Stimulated activated CD8-positive, alpha-beta memory T cell treated with anti-CD3 and anti-CD28 coated beads, Interleukin-7, amount 100 ng/mL, for 1 hour (primary cell): ENCODE measurements at places on chromosomes 5 and 9.

GRCh38 chr5:167452136-167452535, 839.3 kb upstream of the WWC1 start:
- no peak for DNase-seq

DNA sequence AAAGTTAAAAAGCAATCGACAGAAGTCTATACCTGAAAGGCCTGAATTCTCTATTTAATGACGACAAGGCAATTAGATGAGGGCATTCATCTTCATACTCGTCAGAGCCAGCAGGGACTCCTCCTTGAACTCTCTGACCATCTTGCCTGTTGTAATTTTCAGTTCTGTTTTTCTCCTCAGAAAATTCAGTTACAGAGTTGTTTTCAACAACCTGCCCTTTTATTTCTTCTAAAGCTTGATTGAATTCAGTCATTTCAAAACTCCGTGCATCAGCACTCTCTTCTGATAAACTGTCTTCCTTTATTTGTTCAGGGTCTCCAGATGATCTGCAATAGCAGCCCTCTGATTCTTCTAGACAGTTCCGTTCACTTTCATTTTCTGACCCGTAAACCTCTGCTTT, 15.6 kb downstream of the RIOK2 start:
- no peak for DNase-seq

GRCh38 chr5:131280417-131280816, 16.6 kb downstream of the CDC42SE2 start:
- no peak for DNase-seq

DNA sequence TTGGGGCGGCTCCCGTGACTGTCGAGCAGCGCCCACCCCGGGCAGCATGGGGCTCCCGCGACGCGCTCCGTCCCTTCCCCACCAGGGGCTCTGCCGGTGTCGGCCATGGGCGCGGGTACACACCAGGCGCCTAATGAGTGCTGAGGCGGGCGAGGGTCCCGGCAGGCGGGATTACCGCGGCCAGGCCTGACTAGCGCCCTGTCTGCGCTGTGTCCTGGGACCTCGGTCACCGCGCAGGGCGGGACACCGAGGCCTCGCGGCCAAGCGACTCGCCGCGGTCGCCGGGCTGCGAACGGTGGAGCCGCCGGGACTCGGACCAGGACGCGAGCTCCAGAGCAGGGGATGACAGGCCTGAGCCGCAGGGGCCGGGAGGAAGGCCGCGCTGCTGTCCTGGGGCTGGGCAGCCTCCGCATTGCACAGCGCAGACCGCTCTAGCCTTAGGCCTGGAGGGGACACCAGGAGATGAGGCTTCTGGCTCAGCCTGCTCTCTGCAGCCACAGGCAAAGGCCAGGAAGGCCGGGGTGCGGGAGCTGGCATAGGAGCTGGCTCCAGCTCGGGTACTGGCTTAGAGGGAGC, 14.1 kb downstream of the LCN10 start:
- DNase-seq: no peak

- DNase-seq: no peak
Observed at GRCh38 chr9:17843236-17843635, 264.4 kb downstream of the SH3GL2 start.

GRCh38 chr9:126001581-126002225, 254.5 kb downstream of the PBX3 start:
- DNase-seq: no peak

GRCh38 chr9:122387536-122387935, 16.7 kb downstream of the PTGS1 start:
- DNase-seq: no peak

DNA sequence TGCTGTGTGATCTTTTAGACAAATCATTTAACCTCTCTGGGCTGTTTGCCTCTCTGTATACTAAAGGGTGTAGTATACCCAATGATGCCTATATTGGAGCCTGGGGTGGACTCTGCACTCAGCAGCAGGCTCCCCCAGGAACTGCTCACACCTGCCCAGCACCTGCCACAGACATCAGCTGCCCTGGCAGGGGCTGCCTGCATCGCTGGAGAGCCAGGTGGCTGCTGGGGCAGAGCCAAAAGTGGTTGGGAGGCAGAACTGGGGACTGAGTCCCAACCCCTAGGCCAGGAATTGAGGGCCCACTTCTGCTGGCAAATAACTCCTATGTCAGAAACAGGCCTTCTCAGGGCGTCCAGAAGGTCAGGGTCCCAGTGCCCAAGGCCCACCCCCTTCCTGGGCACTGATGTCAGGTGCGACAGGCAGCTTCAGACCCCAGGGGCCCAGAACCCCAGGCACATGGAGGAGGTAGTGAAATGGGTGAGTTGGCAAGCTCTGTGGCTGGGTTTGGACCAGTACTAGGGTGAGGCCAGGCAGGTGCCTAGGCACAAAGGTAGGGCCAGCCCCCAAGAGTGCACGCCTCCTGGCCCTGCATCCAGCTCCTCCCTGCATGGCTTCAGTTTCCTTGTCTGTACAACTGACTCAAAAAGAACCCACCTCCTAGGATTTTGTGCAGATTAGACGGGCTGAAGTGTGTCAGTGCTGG, 5.8 kb downstream of the UNC5A start:
- no peak for DNase-seq

DNA sequence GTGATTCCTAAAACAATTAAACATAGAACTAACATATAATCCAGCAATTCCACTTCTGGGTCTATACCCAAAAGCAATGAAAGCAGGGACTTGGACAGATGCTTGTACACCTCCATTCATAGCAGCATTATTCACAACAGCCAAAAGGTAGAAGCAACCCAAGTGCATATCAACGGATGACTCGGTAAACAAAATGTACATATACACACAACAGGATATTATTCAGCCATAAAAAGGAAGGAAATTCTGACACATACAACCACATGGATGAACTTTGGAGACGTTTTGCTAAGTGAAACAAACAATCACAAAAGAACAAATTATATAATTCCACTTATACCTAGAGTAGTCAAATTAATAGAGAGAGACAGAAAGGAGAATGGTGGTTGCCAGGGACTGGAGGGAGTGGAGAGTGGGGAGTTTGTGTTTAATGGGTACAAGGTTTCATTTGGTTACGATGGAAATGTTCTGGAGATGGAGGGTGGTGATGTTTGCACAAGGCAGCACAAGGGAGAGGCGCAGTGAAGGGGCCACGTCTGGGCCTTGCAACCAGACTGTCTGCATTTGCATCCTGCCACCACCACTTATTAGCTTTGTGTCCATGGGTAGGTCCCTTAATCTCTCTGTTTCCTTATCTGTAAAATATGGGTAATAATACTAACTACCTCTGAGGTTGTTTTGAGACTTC, 36.3 kb upstream of the RLN1 start:
- DNase-seq: no peak

GRCh38 chr5:37889612-37890317, 49.9 kb upstream of the GDNF start:
- DNase-seq: no peak

DNA sequence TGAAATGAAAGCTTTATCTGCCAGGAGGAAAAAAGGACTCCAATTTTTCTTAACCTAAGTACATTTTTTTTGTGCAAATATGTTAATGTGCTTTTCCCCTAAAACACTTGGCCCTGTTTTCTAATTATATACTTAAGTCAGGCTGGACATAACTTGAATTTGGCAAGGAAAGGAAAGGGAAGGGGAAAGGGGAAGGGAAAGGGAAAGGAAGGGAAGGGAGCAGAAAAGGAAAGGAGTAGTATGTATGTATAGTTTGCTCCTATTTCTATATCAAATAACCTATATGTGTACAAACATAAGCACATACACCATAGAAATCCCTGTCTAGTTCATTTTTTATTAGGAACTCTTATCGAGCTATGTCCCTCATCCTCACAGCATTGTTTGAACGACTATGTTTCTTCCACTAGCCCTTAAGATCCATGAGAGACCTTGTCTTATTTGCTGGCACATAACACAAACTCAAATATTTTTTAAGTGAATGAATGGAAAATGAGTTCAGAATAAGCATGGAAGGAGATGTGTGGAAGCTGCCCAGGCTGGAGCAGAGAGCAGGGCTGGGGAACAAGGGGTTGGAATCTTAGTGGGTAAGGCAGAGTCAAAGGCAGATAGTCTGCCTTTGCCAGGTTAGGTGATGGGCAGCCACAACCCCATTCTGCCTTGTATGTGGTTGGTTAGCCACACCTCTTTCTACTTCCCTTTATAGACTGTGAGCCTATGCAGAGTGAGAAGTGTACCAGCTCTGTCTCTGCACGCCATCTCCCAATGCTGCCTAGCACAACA, 70.0 kb downstream of the KLHL3 start:
- DNase-seq: peak; percentile 4

GRCh38 chr5:165258197-165258771, 1752.9 kb downstream of the MAT2B start:
- no peak for DNase-seq

DNA sequence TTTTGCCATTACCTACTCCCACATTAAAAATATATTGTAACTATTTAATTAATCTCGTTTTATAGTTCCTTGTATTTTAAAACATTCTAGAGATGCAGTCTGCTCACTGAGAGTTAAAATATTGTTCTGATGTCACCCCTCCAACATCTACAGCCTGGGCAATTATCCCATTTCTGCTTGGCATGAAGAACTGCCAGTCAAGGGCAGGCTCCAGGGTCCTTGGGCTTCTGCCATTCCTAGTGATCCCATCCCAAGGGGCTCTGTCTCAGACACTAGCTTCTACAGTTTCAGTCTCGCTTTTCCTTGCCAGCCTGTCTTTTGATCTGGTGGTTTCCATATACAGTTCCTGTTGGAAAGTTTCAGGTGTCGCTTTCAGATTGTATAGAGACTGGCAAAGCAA, 287.2 kb downstream of the TMEM232 start:
- no peak for DNase-seq

- DNase-seq: no peak
Observed at GRCh38 chr9:132862533-132862932, 15.6 kb downstream of the AK8 start.

DNA sequence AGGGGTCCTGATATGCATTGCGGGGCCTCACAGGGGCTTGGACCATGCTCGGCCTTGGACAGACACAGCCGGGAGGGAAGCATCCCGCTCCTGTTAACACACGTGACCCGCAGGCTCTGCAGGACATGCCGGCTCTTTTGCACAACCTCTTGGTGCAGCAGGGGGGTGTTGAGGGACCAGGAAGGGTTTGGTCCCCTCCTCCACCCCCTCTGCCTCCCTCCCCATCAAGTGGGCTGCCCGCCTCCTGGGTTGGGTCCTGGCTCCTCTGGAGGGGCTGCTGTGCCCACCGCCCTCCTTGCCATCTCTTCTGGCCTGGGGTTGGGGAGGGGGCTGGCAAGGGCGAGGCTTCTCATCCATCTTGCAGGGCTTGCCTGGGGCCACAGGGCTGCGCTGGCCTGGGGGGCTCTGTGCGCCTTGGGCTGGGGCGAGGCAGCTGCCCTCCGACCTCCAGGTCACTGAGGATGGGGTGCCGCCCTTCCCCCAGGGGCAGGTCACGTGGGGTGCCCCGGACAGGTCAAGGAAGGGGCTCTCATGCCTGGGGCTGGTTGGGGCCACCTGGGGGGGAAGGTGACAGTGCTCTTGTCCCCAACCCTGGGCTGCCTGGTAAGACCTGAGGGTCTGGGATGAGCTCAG, 16.8 kb upstream of the SLC9A3 start:
- DNase-seq: no peak

DNA sequence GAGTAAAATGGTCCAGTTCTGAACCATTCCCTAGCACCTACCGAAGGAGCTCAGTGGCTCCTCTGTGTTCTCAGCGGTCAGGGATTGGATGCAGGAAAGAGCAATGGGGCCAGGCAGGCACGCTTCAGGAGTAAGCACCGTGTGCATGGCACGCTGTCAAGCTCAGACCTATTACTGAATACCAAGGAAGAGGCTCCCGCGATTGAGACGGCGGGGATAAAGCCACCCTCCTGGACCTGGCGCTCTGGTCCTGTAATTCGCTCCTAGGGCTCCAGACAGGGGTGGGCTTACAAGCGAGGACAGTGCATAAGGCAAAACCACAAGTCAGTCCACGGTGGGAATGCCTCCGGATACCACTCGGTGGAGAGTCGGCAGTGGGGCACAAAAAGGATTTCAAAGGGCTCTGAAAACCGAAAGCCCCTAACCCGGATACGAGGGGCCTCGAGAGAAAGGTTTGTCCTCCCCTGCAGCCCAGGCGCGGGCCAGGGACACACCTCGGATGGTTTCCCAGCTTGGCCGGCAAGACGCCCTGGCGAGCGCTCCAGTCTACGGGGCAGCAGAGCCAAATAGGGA, 988 bp downstream of the OXCT1 start:
- DNase-seq: peak; percentile 2

- no peak for DNase-seq
Observed at GRCh38 chr9:94839398-94839797, 112.9 kb downstream of the AOPEP start.
